ENCODE measurements at places on chromosomes 6 and 20. TPM values are rescaled to one million over a fixed set of nuclear protein-coding genes. Genes with fewer than 3 reads are reported as not detected.

The PSORS1C2 gene
- not detected for total RNA-seq

The GSTA3 gene
- not detected for total RNA-seq

The SAMD3 gene
- total RNA-seq: 2.5 TPM

The TFAP2A gene
- not detected for total RNA-seq

The OARD1 gene
- 50.1 TPM for total RNA-seq

The ADGRG6 gene
- total RNA-seq: not detected

The TRDN gene
- total RNA-seq: not detected

The TCP1 gene
- 150 TPM for total RNA-seq

The PTGIS gene
- total RNA-seq: not detected

The OR2B6 gene
- total RNA-seq: not detected

The IPCEF1 gene
- 0.70 TPM for total RNA-seq

The FAM217A gene
- not detected for total RNA-seq

The CYP39A1 gene
- not detected for total RNA-seq

The BANF2 gene
- total RNA-seq: not detected

- no peak for DNase-seq
Observed at GRCh38 chr20:59825944-59826759, 107.3 kb downstream of the SYCP2 start.

- no peak for DNase-seq
Observed at GRCh38 chr20:6920991-6921613, 153.6 kb downstream of the BMP2 start.

- DNase-seq: no peak
Observed at GRCh38 chr20:32918751-32919150, 60.0 kb downstream of the EFCAB8 start.

GRCh38 chr20:32674362-32674789 lies 635 bp upstream of the C20orf203 start:
- peak; percentile 58 for DNase-seq

DNA sequence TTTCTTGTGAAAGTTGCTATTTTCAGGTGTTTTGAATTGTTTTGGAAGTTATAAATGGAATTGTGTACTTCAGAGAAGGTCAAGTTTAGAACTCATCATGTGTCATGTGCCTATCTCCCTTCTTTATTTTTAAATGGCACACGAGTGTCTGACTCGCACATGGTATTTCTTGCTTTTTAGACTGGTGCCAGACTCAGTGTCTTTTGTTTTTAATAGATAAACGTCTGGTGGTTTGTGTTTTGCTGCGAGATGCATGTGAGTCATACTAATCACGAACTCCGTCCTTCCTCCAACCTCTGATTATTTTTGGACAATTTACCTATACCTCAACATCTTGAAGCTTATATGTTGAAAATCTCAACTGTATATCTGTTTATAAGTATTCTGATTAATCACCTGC lies 292.1 kb downstream of the CDKAL1 start:
- no peak for DNase-seq

GRCh38 chr6:105094133-105094640 lies 85.6 kb downstream of the POPDC3 start:
- no peak for DNase-seq

DNA sequence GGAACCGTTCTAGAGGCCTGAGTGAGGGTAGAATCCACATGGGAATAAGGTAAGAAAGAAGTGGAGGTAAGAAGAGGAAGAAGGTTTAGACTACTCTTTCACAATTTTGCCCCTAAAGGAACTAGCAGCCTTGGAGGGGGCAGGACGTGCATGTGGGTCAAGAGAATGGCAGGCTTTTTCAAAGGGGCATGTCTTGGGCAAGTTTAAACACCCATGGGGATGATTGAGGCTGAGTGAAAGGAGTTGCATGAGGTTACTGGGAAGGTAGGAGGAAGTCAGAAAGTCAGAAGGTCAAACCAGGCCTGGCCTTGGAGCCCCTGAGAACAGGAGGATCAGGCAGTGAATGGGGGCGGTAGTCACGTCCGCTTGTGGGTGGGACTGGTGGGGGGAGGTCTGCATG lies 10.2 kb downstream of the ADA start:
- DNase-seq: no peak

DNA sequence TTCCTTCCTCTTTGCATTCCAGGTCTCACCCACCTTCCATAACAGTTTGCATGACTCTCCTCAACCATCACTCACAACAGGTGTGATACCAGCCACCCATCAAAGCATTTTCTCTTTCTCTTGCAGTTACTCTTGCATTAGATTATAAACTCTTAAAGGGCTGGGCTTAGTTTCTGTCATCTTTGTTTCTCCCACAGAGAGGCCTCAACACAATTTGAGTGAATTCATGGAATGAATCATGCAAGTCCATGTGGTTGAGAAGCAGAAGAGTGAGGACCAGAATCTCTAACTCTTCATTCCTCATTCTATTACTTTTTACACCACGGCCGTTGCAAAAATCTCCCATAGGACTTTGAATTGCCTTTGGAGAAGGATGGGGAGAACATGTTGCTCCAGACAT lies 31.4 kb downstream of the OGFRL1 start:
- DNase-seq: no peak

DNA sequence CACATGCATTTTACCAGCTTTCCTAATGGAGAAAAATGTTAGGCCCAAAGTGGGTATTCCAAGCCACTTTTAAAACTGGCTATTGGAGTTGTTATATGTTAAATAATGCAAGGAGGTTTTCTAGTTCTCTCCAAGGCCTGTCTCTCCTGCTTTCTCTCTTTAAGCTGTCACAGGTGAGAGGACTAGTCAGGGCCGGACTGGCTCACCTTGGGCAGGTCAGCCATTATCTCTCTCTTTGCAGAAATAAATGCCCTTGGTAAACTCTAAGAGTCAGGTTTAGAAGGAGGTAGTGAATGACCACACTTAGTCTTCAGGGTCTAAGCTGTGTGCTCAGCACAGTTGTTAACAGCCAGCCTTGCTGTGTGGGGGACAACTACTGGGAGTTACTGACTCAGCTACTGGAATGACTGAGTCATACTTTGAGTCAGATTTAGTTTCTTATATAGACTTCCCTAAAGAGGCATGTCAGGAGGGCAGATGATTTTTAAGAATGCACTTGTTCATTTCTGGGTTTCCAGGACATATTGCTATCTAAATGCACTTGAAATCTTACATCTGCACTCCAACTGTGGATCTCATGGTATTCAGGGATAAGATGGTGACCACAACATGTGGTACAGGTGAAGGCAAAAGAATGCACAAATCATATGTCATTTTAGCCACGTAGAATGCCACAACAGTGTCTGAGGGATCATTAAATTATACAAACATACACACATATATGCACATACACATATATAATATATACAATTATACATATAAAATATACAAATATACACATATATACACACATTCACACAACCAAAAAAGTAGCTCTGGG lies 719.4 kb downstream of the EPM2A start:
- DNase-seq: no peak

- no peak for DNase-seq
Observed at GRCh38 chr6:31081872-31082271, 30.5 kb downstream of the C6orf15 start.

GRCh38 chr6:142356884-142357225 lies 55.0 kb downstream of the ADGRG6 start:
- no peak for DNase-seq

- no peak for DNase-seq
Observed at GRCh38 chr6:107956181-107956580, 1.8 kb downstream of the SEC63 start.

GRCh38 chr6:143376861-143377260 lies 73.6 kb downstream of the ADAT2 start:
- no peak for DNase-seq

GRCh38 chr20:52004018-52004417 lies 187.6 kb downstream of the ZFP64 start:
- no peak for DNase-seq

DNA sequence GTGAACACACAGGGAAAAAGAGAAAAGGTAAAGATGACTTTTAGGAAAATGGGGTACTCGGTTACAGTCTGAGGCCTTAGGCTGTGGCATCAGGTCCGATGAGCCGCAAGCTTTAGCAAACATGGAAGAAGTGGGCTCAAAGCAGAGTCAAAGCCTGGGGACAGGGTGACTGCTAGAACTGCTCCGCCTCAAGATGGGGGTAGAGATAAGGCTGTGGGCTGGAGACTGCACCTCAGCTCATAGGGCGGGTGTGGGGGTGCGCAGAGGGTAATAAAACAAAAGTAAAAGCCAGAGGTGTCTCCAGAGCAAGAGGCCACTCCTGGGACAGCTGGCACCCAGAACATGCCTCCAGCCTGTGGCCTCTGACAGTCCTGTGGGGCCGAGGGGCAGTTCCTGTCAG lies 21.3 kb upstream of the SYNDIG1 start:
- DNase-seq: no peak

DNA sequence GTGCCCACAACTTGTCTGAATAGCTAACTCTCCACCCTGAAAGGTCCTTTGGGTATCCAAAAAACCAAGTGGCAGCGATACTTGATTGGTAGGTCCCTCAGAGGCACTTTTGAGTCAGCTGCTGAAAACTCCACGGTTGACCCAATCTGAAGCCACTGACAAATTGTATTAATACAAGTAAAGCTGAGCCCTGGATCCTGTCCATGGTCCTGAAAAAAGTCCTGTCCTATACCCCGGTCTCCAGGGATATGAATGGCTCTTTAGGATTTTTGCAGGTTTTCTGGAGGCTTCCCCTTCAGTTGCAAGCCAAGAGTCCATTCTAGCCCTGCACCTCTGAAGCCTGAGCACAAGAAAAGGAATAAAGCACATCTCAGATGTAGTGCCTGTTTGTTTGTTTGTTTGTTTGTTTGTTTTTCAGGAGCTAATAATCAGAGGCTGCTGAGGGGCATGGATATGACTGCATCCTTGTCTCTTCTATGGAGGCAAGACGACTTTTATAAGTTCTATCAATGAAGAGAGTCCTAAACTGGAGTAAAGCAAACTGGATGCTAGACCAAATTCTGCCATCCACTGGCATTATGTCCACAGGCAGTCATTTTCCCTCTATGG lies 1.7 kb upstream of the SLC12A5 start:
- DNase-seq: peak; percentile 52

DNA sequence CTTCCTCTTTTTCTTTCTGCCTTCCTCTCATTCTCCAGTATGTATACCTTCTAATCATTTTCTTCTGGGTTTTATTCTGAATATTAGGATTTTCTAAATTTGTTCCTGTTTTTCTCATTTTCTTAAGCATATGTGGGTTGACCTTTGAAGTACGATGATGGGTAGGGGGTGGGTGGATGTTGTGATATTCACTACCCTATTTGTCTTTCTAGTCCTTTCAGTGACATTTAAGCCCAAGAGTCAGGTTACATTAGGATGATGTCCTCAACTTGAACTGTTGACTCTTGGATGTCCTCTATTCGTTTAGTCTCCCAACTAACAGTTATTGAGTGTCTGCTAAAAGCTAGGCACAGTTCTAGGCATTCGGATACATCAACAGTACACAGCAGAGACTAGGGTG lies 7.3 kb downstream of the ABT1 start:
- no peak for DNase-seq

- no peak for DNase-seq
Observed at GRCh38 chr6:37826188-37826587, 6.7 kb downstream of the ZFAND3 start.

DNA sequence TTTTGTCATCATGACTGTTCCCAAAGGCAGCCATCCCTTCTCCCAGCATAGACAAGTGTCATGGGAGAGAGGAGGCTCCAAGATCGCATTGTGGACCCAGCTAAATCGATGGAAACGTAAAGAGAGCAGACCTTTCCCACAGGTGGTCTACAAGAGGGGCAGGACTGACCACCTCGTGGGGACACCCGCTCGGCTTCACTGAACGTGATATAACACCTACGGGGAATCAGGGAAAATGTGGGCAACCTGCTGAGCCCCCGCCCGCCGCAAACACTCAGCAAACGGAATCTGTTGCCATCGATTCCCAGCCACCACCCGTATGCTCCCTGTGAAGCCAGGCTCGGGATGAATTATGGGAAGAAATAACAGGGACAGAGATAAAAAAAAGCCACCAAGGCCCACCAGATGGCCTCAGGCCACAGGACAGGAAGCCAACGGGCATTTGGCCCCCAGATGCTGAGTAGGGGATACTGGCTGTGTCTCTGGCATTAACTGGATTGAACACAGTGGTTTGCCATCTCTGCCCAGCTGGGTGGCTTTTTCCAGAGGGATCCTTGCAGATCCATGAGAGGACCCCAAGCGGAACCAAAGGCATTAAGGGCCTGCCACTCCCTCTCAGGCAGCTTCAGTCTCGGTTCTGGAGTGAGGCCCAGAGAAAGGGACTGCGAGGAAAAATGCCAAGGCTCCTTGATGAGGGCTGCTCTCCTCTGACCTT lies 44.4 kb downstream of the BMP7 start:
- DNase-seq: no peak

GRCh38 chr6:44064089-44064947 lies 62.9 kb downstream of the MRPL14 start:
- no peak for DNase-seq

DNA sequence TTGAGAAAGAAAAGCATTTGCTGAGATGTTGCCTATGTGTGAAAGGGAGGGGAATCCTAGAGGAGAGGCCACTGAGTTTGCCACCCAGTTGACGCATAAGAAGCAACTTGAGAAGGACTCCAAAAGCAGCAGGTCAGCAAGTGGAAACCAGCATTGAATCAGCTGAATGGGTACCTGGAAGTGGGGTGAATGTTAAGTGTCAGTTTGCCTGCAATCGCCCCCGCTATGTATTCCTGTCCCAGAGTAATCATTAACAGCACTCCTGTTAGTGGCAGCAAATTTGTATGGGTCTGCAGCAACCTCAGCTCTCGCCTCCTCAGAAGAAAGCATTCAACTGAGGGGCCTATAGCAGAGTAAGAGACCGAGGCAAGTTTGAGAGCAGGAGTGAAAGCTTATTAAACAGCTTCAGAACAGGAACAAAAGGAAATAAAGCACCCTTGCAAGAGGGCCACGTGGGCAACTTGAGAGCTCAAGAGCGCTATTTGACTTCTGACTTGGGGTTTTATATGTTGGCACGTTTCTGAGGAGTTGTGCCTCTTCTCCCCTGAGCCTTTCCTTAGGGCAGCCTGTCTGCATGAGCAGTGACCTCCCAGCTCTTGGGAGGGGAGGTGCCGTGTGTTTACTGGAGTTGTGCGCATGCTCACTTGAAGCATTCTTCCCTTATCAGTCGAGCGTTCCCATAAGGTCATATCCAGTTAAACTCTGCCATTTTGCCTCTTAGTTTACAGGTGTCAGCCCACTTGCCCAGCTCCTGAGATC lies 122.6 kb upstream of the PHACTR1 start:
- no peak for DNase-seq

- no peak for DNase-seq
Observed at GRCh38 chr20:50308166-50308512, 117.5 kb downstream of the CEBPB start.

GRCh38 chr6:6964675-6965074 lies 143.1 kb upstream of the RREB1 start:
- no peak for DNase-seq

GRCh38 chr6:119277052-119277451 lies 72.5 kb downstream of the MAN1A1 start:
- no peak for DNase-seq

Measured in B cell (primary cell).